ENCODE measurements at places on chromosomes 1 and 21.

GRCh38 chr21:38299671-38300070, 42.9 kb downstream of the KCNJ15 start:
- no peak for DNase-seq

- no peak for DNase-seq
These were observed 88.2 kb downstream of the KAZN start for GRCh38 chr1:14686701-14687100.

DNA sequence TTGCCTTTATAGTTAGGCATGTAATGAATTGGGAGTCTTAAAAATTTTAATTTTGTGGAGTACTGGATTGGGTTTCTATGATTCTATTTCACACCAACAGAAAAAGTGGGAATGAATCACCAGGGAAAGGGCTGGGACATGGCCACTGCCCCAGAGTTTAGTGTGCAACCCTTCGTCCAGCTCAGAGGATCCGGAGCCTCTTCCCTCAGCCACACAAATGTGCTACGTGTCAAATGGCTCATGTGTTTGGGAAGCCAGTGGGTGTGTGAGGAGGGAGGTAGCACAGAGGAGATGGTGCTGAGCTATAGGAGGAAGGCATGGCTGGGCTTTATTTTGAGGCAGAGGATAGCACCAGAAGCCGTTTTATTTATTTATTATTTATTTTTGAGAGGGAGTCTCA, 247.3 kb downstream of the SIPA1L2 start:
- DNase-seq, result no peak

- no peak for DNase-seq
These were observed 64.7 kb upstream of the LPGAT1 start for GRCh38 chr1:211895126-211895759.

DNA sequence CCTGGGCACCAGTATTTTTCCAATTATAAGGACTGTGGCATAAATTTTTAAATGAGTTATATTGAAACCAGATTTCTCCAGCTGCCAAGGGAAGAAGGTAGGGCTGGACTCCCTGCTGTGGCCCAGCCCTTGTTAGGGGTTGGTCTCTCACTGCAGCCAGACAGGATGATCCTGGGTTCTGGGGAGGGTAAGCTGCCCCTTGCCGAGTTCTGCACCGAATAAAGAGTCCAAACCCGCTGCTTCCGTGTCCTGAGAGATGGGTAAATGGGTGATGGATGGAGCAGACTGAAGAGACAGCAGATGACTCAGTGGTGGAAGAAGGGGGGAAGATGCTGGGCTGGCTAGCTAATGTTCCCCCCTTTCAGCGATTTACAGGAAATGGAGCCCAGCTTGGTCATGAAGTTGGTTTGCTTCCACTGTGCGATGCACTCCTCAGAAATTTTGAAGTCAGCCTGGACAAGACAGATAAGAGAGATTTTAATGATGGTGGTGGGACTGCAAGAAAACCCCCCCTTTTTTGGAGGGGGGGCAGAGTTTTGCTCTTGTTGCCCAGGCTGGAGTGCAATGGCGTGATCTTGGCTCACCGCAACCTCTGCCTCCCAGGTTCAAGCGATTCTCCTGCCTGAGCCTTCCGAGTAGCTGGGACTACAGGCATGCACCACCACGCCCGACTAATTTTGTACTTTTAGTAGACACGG, 41.4 kb downstream of the YARS1 start:
- peak; percentile 31 for DNase-seq

- peak; percentile 15 for DNase-seq
These were observed 6.2 kb downstream of the TACSTD2 start for GRCh38 chr1:58570817-58571216.

DNA sequence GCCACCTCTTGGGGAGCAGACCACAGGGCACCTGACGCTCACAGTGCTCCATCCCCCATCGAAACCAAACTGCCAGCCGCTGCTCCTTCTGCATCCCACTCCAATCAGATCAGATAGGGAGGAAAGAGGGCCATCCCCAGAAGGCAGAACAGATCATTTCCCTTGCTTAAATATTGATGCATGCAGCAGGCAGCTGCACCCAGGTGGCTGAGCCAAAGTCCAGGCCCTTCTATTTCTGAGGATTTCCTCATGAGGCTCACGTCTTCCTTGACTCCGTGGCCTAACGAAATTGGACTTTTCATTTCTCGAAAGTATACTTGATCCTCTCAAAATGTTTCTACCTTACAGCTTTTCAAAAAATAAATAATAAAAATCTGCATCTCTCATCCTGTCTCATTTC, 239.2 kb downstream of the ATG4C start:
- DNase-seq, result no peak
